ENCODE measurements at places on chromosomes 7 and 10.
A peak's percentile ranks its signal among the peaks of the same experiment; 100 is the strongest.

DNA sequence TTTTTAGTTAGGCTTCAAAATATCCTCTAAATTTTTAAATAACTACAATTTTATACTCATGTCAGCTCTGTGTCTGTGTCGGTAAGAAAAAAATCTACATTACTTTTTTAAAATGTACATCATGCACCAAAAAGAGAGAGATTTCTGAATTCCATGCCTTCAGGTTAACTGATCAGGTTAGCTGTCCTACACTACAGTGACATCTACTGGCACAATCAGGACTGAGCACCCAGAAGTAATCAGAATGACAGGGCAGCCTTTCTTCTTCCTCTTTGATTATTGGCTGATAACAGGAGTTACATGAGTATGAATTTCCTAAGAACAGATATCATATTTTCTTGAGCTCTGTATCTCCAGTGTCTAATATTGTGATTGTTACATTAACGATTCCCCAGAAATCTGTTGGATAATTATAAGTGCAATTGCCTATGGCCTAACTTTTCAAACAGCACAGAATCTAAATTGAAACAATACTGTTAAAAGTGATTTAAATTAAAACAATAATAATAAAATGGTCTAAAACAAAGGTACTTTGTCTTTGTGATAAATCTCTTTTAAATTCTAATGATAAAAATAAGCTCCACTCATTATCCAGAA is 41.8 kb upstream of the HYCC1 start:
- peak; percentile 74 for DNase-seq

GRCh38 chr7:27000496-27000895 is 95.3 kb downstream of the HOXA1 start:
- no peak for DNase-seq

DNA sequence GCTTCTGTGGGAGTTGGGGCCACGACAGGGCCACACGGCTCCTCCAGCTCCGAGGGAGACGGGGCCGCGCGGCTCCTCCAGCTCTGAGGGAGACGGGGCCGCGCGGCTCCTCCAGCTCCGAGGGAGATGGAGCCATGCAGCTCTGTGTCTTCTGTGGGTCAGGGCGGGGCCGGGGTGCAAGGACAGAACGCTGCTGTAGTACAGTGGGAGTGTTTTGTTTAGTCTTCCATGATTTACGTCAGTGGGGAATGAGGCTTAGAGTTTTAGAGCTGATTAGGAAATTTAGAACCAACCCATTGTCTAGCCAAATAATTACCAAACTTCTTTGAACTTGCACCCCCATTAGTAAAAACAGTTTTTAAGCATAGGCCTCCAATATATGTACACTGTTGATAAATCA is 32.9 kb upstream of the PRKAR1B start:
- no peak for DNase-seq

DNA sequence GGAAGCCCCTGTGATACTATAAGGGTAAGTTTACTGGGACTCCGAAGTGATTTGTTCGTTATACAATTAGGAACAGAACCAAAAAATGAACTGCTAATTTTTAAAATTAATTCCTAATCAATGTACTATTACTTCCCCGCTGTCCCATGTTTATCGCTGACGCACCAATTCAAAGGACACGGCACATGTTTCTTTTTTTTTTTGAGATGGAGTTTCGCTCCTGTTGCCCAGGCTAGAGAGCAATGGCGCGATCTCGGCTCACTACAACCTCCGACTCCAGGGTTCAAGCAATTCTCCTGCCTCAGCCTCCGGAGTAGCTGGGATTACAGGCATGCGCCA is 1.5 kb upstream of the FMC1 start:
- no peak for DNase-seq

GRCh38 chr10:117805139-117805538 is 241.6 kb downstream of the RAB11FIP2 start:
- no peak for DNase-seq

GRCh38 chr10:4825868-4826791 is at the start of gene AKR1E2:
Gene AKR1E2 (plus strand): TSS chr10:4826207. CDS start chr10:4826325, 118 bp downstream.
- no peak for DNase-seq

GRCh38 chr7:84081973-84082522 is 112.5 kb downstream of the SEMA3A start:
- DNase-seq = no peak

DNA sequence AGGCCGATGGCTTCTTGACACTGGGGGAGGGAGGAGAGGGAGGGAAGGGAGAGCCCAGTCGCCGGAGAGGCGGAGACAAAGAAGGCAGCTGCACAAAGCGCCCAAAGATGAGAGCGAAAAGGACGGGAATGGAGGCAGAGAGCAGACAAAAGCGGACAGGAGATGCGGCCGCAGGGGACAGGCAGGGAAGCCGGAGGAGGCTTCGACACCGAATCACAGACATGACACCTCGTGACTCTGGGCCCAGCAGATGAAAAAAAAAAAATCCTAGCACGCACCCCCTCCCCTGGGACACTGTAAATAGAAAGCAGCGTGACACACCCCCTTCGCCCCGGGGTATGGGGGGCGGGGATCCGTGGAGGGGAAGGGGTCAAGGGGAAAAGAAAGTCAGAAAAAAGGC is 976 bp downstream of the NAT16 start:
- peak; percentile 72 for DNase-seq

DNA sequence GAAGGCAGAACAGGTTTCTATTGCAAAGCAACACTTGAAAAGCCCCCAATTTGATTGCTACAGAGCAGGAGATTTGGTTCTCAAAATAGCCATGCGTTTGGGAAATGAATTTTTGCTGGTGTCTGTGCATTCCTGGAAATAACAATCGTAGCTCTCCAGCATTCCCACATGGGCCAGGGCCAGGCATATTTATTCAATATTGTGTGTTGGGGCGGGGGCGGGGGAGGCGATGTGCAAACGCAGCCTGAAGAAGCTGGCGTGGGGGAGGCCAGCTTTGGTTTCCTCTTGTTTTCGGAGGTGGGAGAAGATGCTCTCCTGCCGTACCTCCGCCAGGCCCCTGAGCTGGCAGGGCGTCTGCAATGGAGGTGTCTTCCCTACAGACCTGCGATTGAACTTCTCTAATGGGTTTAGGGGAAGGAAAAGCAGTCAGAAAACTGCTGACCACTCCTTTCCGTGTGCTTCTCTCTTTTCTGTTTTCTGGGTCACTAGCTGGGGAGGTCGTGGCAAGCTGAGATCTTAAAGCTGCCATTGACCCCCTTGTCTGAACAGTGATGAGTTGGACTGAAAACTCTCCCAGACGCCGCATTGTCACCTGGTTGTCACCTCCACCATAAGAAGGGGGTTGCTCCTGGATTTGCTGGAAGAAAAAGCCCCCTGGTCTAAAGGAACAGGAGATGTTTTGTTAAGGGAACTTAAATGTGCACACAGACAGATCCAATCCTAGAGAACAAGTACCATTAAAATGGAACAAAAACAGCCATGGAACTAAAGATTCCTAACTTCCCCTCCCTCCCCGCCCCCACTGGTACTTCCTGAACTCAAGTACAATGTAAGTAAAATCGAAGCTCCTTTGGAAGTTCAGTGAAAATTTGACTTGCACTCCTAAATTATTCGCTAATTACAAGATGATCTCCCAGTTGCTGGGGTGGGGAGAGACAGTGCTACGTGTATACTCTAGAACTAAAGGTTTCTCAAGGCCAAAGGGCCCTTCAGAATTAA is 56.4 kb upstream of the HABP2 start:
- no peak for DNase-seq

DNA sequence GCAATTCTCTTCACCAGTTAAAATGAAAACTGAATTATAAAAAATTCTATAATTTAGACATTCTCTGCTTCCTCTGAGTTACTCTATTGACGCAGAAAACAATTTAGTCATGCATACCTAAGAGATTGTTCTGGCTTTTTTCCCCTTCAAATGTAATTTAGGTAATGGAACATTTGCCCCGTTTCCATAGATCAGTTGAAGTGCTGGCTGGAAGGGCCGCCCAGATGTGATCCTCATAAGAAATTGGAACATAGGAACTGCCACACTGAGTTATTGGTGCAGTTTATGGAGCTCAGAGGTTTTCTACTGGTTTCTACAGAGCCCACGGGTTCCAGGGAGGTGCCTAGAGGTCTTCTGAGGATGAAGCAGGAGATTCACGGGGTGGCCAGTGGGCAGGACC is 581.7 kb downstream of the SDK1 start:
- no peak for DNase-seq

DNA sequence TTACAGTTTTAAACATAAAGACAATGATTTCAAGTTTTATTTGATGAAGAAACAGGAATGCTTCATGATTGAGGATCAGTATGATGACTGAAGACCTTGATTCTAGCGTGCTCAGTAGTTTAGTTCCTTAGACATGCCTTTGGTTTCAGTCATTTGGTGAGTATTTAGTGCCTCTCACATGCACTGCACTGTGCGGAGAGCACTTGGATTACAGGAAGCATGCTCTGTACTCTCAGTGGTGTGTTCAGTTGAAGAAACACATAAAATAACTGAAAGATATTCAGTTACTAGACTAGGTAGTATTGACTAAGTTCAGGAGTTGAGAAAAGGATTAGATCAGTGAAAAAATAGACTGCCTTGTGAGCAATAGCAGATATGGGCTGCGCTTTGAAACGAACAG is 25.5 kb downstream of the RBM17 start:
- no peak for DNase-seq

DNA sequence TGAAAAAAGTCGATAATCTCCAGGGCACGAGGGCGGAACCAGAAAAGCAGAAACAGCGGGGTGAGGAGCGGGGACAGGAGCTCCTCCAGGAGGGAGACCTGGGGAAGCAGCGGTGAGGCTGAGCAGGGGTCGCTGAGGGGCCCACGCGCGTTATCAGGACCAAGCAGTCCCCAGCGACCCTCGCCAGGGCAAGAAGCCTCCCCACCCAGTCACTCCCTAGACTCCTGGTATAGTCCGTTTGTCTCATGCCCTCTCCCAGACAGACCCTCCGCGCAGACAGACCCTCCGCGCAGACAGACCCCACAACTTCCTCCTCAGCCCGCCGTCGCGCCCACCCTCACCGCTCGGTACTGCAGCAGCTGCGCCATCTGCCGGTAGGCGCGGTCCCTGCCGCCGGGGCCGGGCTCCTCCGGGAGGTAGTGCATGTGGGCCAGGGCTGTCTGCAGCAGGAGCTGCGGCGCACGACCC is 6.3 kb downstream of the ATG9B start:
- peak; percentile 48 for DNase-seq

DNA sequence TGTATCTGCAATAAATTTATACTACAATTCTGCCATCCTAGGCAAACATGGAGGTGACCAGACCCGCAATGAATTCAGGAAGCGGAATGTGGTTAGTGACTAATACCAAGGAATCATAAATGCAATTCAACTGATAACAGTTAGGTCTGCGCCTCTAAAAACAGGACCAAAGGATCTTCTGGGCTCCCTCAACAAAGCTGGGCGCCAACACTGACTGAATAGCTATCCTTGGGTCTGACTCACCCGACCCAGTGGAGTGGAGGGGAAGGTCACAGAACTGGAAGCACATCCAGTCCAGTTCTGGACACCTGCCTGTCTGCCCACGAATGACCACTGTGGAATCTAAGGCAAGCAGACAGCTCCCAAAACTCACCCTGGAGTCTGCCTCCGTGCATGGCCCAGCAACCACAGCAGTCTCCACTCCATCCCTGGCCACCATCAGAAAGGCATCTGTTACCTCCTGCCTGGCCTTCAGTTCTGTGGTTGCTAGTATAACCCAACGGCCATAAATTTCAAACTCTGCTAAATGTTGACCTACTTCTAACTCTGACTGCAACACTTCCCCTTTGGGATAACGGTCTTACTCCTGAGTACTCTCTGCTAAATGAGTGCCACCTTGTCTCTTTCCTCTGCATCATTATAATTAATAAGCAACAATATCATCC is 43.0 kb upstream of the DLX6 start:
- no peak for DNase-seq

DNA sequence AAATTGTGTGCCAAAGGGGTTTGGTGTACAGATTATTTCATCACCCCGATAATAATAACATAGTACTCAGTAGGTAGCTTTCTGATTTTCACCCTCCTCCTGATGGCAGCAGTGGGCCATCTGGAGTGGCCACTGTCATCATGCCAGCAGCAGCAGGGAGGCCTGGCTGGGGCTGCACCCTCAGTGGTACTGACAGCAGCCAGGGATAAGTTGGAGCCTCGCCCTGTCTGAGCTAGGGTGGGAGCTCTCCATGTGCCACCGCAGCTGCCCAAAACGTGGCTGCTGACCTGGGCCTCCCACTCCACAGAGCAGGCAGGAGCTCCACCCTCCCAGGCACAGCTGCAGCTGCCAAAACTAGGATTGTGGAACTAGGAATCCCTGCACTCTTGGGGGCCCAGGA is 700.8 kb upstream of the KCND2 start:
- DNase-seq = no peak

DNA sequence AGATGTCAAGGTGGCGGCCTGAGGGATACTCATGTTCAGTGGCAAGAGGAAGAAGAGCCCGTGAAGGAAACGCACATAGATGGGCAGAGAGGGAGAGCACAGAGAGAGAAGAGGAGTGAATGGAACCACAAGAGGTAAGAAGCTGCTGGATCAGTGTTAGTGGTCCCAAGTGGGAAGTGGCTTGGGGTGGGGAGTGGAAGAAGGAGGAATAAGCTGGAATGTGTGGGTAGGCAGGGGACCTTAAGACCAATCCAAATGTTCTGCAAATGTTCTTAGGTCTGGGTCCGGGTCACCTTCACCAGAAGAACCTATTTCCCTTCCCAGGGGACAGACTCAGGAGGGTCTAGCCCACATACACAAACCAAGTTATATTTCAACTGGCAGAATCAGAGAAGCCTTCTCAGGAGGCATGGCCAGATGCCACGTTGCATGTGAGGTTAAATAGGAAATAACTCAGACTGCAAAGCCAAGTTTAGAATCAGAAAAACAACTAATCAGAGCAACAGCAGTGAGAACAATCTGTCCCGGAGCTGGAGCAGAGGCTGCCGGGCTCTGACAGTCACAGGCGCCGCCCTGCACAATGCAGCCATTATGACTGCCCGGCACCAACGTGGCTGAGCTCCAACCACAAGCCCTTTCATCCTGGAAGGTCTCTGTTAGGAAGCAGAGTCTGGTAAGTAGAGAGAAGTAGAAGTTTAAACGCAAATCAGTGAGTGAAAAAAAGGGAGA is 78.6 kb upstream of the ARMC3 start:
- DNase-seq = peak; percentile 79

- DNase-seq = no peak
Measured at GRCh38 chr10:61965703-61966395, 64.3 kb downstream of the ARID5B start.

GRCh38 chr10:88211230-88211629 is 347.8 kb downstream of the PTEN start:
- no peak for DNase-seq

DNA sequence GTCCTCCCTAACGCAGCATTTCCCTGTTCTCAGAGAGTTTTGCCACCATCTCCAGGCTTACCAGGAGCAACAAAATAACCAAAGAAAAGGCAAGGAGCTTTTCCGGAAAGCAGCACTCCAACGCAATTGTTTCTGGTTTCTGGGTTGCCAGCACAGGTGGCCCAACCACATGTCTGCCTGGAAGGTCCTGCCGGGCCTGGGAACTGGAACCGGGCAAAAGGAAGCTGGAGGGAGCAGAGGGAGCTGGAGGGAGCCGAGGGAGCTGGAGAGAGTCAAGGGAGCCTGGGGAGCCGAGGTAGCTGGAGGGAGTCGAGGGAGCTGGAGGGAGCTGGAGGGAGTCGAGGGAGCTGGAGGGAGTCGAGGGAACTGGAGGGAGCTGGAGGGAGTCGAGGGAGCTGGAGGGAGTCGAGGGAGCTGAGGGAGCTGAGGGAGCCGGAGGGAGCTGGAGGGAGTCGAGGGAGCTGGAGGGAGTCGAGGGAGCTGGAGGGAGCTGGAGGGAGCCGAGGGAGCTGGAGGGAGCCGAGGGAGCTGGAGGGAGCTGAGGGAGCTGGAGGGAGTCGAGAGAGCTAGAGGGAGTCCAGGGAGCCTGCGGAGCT is 54.6 kb downstream of the STK32C start:
- no peak for DNase-seq
